ENCODE measurements at places on chromosomes 7 and 10. TPM values are rescaled to one million over a fixed set of nuclear protein-coding genes. Genes with fewer than 3 reads are reported as not detected.
A peak's percentile ranks its signal among the peaks of the same experiment; 100 is the strongest.

Gene DNAJC9
- total RNA-seq = 74.8 TPM

Gene RADIL
- total RNA-seq = 13.8 TPM

Gene SAP25
- total RNA-seq = 3.4 TPM

DNA sequence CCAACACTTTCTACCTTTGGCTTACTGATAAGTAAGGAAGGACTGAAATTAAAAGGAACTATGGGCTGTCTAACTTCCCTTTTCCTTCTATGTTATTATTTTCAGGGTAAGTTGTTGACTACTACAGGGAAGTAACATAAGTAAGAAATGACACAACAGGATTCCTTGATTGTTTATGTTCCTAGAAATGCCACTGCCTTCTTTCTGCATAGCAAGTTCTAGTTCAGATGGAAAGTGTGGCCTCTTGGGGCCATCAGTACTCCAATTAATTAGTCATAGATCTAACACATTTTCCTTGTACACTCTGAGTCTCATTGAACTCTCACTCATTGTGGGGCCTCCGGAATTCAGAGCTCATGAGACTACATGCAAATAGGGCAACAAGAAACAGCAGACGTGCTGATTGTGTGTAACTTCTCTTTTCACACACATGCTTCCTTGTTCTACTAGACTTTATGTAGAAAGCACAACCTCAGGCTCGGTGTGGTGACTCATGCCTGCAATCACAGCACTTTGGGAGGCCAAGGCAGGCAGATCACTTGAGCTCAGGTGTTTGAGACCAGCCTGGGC, 35.3 kb upstream of the HIBADH start:
- DNase-seq = no peak

GRCh38 chr10:95998255-95998784, 45.1 kb upstream of the CCNJ start:
- DNase-seq = no peak

DNA sequence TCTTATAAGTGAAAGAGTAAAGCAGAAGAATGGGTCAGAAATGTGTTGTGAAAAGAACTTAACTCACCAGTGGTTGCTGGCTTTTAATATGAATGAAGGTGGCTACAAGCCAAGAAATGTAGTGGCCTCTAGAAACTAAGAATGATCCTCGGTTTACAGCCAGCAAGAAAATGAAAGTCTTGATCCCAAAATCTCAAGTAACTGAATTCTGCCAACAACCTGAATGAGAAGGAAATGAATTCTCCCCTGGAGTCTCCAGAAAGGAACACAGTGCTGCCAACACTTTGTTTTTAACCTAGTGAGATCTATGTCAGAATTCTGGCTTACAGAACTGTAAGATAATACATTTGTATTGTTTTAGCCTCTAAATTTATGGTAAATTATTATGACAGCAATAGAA, 193.0 kb downstream of the FZD1 start:
- DNase-seq = no peak

DNA sequence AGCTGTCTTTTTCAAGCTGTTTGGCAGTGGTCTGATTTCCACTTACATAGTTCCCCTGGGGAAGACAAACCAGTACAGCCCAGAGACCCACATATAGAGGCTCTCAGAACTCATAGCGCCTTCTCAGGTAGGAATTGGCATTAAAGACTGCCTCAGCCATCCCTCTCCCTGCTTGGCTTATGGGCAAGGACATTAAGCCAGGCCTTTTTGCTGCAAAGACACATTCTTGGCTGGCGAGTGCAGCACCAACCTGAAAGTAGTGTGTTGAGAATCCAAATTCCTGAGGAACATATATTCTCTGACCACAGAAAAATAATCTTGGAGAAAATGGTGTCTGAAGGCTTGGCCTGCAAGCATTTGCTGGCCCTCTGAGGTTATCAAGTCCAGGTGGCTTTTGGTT, 39.2 kb upstream of the HPS1 start:
- DNase-seq = no peak

- peak; percentile 41 for DNase-seq
These were observed 910 bp downstream of the WIPF3 start for GRCh38 chr7:29806995-29807841.

DNA sequence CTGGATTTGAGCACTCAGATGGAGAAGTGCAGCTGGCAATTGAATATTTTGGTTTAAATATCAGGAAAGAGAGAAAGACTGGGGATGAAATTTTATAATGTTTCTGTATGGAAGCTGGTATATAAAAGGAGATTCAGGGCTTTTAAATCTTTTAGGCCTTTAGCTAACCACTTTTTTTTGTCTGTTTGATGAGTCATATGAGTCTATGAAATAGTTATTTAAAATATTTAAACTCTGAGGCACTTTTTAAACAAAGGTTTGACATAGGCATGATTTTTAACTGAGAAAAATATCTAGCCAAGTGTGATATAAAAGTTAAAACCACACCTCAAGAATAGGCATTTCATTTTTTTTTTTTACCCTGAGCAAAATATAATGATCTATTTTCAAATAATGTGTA, 944.3 kb downstream of the GATA3 start:
- DNase-seq = no peak

DNA sequence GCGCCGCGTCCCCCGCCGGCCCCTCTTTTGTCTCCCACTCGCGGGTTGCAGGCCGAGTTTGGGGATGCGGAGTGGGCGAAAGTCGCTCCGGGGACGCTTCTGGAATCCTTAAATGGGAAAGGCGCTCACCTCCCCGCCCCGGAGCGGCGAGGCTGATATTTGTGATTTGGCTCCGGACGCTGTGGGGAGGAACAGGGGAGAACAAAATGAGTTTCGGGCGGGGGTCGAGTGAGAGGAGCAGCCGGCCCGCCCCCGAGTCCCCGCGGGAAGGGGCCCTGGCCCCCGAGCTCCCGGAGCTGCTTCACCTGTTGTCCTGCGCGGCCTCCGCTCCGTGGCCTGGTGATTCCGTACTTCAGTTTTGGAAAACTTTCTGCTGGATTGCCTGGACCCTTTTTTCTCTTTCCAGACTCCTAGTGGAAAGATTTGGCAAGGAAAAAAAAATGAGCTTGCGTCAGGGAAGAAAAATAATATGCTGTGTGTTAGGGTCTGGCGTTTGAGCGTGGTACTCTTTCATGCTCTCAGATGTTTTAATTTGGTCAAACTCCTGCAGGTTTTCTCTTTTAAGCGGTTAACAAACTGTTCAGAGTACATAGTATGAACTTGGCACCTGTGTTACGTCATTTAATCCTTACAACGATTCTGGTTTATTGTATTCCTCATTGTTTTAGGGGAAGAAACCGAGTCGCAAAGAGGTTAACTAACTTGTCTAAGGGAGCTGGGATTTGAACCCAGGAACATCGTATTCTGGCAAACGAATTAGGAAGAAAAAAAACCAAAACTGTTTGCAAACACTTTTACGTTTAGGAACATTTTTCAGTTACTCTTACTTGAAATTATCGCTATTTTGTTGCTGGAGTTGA, 924 bp downstream of the BMPR1A start:
- peak; percentile 29 for DNase-seq

- no peak for DNase-seq
These were observed 94.3 kb downstream of the ZNF248 start for GRCh38 chr10:37763132-37763531.

DNA sequence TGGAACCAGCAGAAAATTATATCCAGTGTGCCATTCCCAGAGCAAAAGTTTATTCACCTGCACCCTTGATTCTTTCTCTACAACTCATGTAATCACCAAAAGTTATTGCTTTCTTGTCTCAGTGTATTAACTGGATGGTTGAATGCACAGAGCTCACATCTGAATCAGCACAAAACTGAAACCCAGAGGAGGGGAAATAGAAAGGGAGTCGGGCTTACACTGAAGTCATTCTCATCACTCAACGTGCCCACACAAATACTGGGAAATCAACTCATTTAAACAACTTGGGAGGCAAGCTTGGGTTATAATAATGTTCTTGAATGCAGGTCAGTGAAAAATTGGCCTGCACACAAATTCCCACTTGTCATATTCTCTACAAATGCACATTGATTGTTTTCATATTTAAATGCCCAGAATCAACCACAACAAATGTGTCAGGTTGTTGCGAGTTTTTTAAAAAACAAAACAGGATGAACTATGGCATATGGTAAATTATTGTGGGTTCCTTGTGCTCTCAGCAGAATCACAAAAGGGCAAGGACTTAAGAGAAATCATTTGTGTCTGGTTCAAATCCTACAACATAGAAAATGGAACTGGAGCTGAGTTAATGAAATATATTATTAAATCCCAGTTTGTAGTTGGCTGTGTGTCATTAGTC, 125.9 kb upstream of the NOBOX start:
- no peak for DNase-seq

DNA sequence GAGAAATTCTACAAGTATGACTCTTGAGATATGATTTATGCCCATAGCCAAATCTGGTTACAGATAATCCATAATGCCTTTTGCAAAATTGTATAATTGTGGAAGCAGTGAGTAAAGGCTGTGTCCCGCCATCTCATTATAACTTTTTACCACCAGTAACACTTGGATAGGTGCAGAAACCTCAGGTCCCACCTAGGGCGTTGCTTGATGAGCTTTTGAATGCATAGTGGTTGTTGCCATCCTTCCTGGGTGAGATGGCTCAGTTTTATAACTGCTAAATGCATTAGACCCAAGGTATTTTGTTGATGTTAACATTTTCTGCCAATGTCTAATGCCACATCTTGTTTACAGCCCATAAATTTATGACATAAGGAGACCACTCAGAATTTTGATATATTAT, 42.9 kb downstream of the CFAP58 start:
- DNase-seq = no peak

GRCh38 chr10:60801522-60801921, 23.2 kb downstream of the CDK1 start:
- no peak for DNase-seq

- no peak for DNase-seq
These were observed 30.1 kb upstream of the CNPY1 start for GRCh38 chr7:155576416-155576815.

DNA sequence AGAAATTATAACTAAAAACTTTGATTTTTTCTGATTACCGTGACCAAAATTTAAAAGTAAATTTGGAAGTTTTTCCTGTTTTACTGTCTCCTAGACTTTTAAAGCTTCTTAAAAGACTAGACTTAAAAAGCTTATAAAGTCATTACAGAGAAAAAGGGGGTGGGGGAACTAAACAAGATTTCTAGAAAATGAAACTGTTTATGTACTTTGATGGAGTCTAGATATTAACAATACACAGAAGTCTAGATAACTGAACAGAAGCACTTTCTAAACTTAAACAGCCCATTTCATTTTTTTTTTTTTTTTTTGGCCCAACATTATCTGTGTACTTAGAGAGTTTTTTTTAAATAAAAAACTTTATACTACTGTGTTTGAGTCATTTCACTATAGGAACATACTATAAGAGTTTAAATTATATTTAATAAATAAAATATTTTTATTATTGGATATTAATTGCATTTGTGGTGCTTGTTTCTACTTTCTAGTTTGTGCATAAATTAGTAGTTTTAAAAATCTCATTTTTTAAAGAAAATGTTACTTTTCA, 98.5 kb downstream of the PHTF2 start:
- no peak for DNase-seq

- no peak for DNase-seq
These were observed 34.6 kb upstream of the CROT start for GRCh38 chr7:87310790-87311419.

- DNase-seq = no peak
These were observed 50.4 kb downstream of the ARMC3 start for GRCh38 chr10:22978287-22978686.

DNA sequence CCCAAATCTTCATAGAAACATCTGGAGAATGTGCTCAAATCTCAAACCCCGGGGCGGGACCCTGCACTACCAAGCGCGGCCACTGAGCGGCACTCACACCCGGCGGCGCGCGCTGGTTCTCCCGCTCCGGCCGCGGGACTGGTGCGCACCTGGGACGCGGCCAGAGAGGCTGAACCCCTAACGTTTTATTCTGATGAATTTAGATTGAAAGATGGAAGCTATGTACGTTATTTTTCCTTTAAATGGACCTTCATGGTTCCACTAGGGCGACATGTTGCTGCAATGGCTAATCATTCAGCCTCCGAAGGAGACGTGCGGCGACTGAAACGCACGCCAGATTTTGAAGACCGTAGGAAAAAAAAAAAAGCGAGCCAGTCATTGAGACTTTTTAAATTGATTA, 107.0 kb upstream of the INSIG1 start:
- DNase-seq = peak; percentile 74

DNA sequence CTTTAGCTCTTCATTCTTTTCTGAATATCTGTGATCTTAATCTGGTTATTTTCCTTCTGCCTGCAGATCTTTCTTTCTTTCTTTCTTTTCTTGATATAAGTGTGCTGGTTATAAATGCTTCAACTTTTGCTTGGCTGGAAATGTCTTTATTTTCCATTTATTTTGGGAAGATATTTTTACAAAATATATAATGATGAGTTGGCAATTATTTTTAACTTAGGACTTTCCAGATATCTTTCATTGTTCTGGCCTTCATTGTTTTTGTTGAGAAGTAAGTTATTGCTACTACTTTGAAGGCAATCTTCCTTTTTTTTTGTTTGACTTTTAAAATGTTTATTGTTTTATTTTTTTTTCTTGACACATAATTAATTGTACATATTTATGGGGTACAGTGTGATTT, 75.3 kb downstream of the ZNF503 start:
- DNase-seq = no peak

GRCh38 chr10:30359373-30360206, 10.5 kb upstream of the MTPAP start:
- peak; percentile 72 for DNase-seq

DNA sequence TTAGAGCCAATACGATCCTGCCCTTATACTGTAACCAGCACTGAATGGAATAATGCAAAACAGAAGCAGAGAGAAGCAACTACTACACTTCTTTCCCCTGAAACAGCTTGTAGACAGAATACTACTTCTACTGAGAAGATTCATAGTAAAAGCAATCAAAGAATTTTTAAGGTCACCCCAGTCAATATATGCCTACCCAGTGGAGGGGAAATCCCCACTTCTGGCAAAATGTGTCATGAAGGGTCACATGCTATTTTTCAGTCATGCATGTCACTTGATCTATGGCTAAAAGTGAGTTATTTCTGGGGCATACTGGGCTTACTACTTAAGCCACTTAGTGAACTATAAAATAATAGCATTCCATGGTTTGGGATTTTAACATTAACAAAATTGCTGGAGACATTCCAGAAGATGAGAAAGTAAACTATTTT, 25.6 kb downstream of the IRF5 start:
- no peak for DNase-seq

DNA sequence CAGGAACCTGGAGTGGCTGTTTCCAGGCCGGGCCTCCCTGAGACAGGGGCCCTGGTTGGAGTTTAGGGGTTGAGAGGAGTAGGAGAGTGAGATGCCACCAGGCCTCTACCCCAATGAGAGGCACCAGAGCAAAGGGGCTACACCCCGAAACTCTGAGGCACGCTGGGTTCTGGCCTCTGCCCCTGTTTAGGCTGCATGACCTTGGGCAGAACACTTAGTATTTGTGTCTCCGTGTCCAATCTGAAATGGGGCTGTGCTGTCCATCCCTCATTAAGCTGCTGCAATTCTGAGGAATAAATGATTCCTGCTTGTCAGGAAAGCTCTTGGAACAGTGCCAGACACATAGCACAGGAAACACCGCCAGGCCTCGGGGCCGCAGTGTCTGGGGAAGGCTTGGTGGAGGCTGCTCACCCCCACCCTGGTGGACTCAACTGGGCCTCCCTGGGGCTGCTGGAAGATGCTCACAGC, 40.5 kb upstream of the SAMD8 start:
- DNase-seq = no peak

GRCh38 chr7:133784486-133785001, 342.6 kb upstream of the LRGUK start:
- DNase-seq = no peak
